ENCODE measurements at places on chromosomes 6 and 20. TPM values are rescaled to one million over a fixed set of nuclear protein-coding genes. Genes with fewer than 3 reads are reported as not detected.

The PAK5 gene
- not detected for total RNA-seq

The SALL4 gene
- total RNA-seq: 0.79 TPM

DNA sequence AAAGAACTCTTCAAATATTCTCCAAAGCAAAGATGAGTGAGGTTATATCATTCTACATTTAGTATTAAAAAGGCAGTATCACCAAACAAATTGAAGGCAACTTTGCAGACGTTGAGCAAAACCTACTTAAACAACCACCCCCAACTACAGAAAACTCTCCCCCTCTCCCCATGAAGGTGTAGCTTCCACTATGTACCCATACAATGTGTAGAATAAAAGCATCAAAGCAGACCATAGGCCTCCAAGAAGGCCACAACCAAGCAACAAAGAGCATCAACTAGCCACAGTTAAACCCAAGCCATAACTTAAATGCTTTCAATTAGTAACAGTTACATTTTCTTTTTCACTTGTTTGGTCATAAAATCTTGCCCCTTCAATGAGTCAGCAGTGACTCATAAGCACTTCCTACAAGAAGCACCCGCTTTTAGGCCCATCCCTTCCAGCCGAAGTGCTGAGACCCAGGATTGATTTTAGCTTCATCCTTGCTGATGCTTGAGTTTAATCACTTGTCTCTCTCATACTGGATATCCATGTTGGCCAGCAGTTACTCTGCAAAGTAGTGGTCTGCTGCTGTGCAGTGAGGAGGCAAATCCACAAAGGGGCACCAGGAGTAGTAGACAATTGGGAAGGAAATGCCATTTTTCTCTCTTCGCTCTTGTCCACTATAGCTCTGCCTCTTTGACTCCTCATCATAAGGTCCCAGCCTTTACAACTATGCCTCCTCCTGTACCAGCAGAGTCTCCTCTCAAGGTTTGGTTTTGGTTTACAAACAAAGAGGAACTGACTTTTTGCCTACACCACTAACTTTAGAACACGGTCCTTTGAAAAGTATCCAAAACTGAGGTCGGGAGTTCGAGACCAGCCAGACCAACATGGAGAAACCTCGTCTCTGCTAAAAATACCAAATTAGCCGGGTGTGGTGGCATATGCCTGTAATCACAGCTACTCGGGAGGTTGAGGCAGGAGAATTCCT is 8.4 kb upstream of the NUP153 start:
- H3K27me3 ChIP-seq: no peaks in the 10 kb centered on the region
- H3K27ac ChIP-seq: peak overlapping the region; percentile 72
- no peak overlapping the region for H3K4me3 ChIP-seq
- H3K36me3 ChIP-seq: no peaks in the 10 kb centered on the region
- H3K4me1 ChIP-seq: peaks cover 35% of the 10 kb centered on the region

DNA sequence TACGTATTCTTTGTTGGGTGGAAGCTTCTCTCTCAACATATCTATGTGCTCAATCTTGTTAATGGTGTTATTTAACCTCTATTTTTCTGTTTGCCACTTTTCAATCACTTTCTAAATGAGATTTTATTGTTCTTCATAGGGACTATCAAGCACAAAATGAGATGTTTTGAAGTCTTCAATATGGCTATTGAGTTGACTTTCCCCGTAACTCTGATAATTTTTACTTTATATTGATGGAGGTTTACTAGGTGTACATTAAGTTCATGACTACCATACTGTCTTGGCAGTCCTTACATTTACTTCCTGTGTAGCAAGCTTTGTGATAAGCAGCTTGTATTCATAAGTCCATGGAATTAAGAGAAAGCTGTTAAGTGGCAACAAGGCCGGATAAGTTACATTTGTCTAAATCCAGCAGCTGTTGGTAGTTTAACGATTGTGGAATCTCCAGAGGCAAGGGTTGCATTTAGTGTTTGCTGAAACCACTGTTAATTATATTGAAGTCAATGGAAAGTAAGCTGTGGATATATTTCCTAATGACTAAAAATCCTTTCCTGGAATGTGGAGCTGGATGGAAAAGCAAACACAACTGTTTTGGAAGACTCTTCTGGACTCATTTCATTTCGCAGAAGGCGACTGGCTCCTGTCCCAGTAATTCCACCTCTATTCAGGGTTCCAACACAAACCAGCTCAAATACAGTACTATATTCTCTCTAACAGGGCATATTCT is 57.3 kb upstream of the SMIM29 start:
- H3K27ac ChIP-seq: no peak overlapping the region
- H3K4me3 ChIP-seq: no peak overlapping the region
- no peaks in the 10 kb centered on the region for H3K36me3 ChIP-seq
- no peak for DNase-seq
- H3K4me1 ChIP-seq: no peaks in the 10 kb centered on the region
- no peaks in the 10 kb centered on the region for H3K27me3 ChIP-seq

GRCh38 chr6:169370666-169371343 is 117.2 kb upstream of the THBS2 start:
- no peaks in the 10 kb centered on the region for H3K36me3 ChIP-seq
- H3K27ac ChIP-seq: no peak overlapping the region
- no peaks in the 10 kb centered on the region for H3K27me3 ChIP-seq
- no peaks in the 10 kb centered on the region for H3K4me1 ChIP-seq
- no peak overlapping the region for H3K4me3 ChIP-seq

DNA sequence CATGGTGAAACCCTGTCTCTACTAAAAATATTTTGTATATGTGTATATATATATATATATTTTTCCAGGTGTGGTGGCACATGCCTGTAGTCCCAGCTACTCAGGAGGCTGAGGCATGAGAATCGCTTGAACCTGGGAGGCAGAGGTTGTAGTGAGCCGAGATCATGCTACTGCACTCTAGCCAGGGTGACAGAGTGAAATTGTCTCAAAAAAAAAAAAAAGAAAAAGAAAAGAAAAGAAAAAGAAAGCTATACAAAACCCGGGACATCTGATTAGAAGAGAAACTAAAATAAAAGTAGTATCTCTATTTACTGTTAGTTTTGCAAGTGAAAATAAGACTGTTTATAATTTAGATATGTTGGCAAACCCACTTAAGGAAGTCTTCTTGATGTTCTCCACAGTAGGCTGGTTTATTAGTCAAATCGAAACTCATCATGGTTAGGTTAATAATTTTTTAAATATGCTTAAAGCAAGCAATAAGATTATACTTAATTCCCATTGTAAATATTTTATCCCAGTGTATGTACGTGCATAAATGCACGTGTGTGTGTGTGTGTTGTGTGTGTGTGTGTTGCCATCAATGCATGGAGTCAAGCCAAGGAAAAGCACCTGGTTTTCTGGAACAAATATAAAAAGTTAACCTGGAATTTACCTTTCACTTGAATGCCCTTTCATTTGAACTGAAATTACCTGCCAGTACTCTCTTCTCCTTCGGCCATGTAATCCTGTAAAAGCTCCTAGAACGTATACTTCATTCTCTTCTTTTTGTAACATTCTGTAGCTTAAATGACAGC is 7.1 kb downstream of the VNN2 start:
- no peaks in the 10 kb centered on the region for H3K27me3 ChIP-seq
- no peak for DNase-seq
- no peaks in the 10 kb centered on the region for H3K36me3 ChIP-seq
- no peak overlapping the region for H3K27ac ChIP-seq
- H3K4me3 ChIP-seq: no peak overlapping the region
- H3K4me1 ChIP-seq: no peaks in the 10 kb centered on the region

GRCh38 chr6:25927756-25928216 is 2.7 kb downstream of the SLC17A2 start:
- H3K36me3 ChIP-seq: no peaks in the 10 kb centered on the region
- no peak for DNase-seq
- H3K27ac ChIP-seq: no peak overlapping the region
- H3K27me3 ChIP-seq: no peaks in the 10 kb centered on the region
- H3K4me3 ChIP-seq: no peak overlapping the region

DNA sequence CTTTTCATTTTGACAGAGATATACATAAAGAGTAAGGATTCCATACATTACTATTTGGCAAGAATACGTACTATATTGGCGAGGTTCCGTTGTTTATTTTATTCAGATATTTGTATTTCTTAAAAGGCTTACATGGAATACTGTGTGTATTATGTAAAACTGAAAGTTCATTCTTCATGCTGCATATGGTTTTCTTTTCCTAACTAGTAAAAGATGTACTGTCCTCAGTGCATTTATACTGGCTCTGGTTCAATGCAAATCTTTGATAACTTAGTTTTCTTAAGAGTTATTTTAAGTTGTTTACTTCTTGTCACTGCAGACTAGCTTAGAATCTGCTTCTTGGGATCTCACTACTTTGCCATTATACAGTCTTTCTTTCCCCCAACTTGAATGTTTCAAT is 42.0 kb downstream of the ADGRB3 start:
- DNase-seq: no peak
- no peak overlapping the region for H3K4me3 ChIP-seq
- no peaks in the 10 kb centered on the region for H3K4me1 ChIP-seq

DNA sequence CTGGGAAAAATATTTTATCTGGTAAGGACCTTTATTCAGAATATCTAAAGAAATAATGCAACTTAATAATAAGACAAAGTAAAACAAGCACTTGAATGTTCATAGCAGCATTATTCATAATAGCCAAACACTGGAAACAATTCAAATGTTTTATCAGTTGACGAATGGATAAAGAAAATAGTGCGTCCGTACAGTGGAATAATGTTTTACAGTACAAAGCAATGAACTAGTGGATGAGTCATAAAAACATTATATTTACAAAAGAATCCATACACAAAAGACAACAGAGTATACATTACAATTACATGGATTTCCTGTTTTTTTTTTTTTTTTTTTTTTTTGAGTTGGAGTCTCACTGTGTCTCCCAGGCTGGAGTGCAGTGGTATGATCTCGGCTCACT is 12.7 kb downstream of the SMAP1 start:
- H3K36me3 ChIP-seq: no peaks in the 10 kb centered on the region
- H3K4me1 ChIP-seq: no peaks in the 10 kb centered on the region
- no peak overlapping the region for H3K4me3 ChIP-seq
- H3K27ac ChIP-seq: no peak overlapping the region
- no peak for DNase-seq
